ENCODE measurements at places on chromosomes 2 and 18.

- peak; percentile 50 for DNase-seq
Measured at GRCh38 chr18:37714691-37715090, 149.1 kb upstream of the CELF4 start.

DNA sequence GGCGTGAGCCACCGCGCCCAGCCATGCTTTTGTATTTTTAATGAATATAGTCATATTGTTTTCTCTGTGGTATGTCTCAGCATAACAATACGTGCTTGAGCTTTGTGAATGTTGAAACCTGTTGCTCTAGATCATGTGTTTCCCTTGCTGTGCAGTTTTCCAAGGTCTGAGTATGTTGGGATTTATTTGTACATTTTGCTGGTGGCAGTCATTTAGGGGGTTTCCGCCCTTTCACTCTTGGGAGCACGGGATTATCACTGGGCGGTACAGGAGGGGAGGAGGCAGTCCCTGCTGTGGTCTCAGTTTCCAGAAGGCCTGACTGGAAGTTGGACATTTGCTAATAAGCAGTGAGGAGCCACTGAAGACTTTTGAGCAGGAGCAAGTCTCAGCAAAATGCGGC is 24.9 kb upstream of the CATIP start:
- DNase-seq: no peak

- DNase-seq: no peak
Measured at GRCh38 chr2:240161087-240161750, 20.8 kb upstream of the OTOS start.

- DNase-seq: no peak
Measured at GRCh38 chr2:162245781-162246180, 2.5 kb upstream of the FAP start.

GRCh38 chr2:218859988-218860831 is 605 bp downstream of the WNT6 start:
- no peak for DNase-seq

- no peak for DNase-seq
Measured at GRCh38 chr2:150624001-150624401, 136.5 kb upstream of the RND3 start.

DNA sequence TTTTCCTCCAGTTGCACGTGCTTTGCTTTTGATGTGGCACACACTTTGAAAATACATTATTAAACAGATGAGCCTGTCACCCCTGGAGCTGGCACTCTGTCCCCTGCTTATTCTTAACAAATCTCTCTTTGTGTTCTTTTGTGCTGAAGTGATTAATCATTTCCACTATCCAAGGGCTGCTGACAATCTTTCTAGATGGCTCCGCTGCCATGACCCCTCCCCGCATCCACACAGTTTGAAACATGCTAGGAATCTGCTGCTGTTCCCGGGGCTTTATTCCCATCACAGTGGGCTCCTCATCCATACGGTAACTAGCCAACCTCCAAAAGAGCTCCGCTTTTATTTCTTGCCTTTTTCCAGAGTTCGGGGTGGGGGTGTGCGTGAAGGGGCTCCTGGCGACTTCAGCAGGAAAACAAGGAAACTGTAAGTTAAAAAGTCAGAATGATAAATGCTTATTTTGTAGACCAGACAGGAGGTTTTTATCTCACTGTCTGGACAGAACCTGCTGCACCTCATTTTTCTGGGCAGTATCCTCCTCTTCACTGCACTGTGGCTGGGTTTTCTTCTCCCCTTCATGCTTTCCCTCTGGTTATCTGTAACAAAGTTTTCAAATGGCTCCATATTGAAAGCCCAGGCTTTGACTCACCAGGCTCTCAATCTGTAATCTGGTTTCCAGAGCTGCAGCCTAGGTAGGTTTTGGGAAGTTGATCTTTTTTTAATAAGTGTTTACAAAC is 319.7 kb downstream of the AFF3 start:
- DNase-seq: no peak

DNA sequence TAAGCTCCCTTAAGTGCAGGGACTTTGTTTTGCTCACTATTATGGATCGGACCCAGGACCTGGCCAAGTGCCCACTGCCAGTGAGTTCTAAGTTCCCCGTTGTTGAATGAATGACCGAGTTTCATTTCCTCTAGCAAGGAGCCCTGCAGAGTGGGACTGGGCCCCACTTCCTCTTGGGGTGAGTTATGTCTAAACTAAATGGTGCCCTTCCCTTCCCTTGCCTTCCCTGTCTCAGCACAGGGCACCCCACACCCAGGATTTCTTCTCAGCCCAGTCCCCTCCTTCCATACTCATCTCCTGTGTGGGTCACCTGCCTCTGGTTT is 195.3 kb upstream of the HS6ST1 start:
- DNase-seq: no peak

DNA sequence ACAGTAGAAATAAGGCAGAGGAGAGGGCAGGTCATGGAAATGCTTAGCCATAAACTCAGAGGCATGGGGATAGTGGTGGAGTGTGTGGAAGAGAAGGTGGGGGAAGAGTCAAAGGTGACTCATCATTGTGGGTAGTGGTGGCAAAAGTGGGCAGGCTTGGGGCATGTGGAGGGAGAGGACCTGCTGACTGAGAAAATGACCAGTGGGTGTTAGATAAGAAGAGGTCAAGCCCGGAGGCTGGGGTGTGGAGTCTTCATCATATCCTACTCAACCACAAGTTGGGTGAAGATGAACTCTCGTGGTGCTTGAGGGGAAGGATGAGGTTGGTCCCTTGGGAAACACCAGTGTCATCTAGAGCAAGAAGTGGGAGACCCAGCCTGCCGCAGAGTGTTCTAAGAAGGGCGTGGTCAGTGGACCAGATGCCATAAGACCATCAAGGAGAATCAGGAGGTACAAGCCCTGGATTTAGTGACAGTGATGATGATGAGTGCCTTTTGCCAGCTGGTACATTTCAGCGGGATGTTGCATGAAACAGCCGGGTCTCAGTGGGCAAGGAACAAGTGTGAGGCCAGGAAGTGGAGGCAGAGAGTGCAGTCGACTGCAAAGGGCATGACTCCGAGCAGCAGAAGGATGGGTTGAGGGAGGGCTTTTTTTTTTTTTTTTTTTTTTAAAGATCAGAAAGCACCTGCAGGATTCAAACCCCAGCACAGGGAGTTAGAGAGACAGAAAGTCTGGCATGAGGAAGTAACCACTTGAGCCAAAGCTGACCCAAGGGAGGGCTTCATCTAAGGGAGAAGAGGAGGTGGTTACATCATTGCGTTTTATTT is 122.6 kb upstream of the SPRED2 start:
- no peak for DNase-seq

DNA sequence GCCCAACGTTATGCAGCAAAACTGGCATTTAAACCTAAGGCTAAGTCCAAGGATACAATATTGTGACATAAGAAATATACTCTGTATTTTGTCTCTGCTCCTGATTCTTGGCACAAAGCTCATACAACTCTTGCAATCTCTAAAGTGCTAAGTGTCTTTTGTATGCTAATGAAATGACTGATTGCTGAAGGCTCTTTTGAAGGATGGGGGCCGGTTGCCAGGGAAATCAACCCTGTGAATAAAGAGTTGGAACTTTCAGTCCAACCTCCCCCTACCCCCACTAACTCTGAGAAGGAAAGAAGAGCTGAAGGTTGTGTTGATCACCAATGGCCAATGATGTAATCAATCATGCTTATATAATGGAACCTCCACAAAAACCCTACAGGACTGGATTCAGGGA is 40.3 kb downstream of the SESTD1 start:
- no peak for DNase-seq

DNA sequence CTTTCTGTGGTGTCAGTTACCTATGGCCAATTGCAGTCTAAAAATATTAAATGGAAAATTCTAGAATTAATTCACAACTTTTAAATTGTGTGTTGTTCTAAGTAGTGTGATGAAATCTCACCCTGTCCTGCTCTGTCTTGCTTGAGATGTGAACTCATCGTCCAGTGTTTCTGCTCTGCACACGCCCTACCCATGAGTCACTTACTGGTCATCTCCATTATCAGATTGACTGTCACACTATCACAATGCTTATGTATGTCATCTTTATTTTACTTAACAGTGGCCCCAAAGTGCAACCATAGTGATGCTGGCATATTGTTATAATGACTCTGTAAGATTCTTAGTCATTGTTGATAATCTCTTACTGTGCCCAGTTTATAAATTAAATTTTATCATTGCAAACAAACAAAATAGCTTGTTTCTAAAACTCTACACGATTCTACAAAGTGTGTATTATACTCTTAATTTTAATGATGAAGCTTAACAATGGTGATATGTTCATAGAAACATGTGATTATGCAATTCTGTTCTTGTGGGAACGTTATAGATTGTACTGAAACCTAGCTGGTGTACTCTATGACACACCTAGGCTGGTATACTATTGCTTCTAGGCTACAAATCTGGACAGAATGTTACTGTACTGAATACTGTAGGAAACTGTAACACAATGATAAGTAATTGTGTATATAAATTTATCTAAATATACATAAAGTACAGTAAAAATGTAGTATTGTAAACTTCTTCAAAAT is 1086.8 kb upstream of the PIK3C3 start:
- DNase-seq: no peak

- no peak for DNase-seq
Measured at GRCh38 chr2:38601463-38602135, 1.1 kb downstream of the HNRNPLL start.

DNA sequence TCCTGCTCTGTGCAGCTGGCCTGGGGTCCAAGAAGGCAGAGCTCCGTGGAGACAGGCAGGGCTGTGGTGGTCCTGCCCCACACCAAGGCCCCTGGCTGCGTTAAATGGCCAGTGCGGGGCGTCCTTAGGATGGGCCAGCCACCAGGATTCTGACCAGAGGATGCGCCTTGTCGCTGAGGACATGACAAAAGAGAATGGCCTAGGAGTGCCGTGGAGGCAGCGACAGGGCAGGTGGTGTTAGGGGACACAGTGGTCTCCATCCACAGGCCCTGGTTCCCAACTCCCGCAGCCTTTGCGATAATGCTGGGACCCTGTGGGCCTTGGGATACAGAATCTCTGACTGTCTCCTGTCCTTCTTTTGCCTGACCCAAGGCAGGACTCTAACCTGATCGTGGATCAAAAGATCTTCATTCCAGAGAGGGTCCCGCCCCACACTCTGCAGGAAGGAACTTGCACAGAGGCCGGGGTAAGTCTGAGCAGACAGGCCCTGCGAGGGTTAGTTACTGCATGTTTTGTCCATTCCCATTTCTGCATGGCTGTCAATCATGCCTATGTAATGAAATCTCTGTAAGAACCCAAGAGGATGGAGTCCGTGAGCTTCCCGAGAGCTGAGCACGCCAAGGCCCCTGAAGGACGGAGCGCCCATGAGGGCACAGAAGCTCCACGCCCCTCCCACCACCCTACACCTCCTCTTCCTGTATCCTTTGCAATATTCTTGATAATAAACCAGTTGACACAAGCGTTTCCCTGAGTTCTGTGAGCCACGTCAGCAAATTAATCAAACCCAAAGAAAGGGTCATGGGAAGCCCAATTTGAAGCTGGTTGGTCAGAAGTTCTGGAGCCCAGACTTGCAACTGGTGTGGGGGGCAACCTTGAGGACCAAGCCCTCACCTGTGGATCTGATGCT is 251.5 kb upstream of the SALL3 start:
- no peak for DNase-seq

GRCh38 chr18:49697757-49698524 is 115.4 kb downstream of the ACAA2 start:
- no peak for DNase-seq

DNA sequence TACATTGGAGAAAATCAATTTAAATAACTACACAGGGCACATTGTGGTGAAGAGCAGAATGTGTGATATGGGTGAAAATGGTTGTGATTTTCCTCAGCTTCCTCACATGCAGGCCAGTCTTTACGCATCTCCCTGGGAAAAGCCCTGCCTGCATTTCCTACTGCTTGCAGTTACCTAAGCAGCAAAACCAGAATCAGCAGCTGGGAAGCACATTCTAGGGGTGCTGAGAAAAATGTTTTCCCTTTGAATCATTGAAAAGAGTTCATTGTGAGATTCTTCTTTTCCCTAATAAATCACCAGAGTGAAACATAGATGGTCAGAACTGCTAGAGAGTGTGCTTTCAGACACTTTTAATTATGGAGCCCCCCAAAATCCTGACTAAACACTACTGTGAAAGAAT is 656.0 kb downstream of the TDRD15 start:
- DNase-seq: no peak

All from NCI-H446 (cell line).